ENCODE measurements at places on chromosomes 3 and 15.

- no peak for DNase-seq
Measured at GRCh38 chr15:70762469-70763119, 764 bp downstream of the UACA start.

DNA sequence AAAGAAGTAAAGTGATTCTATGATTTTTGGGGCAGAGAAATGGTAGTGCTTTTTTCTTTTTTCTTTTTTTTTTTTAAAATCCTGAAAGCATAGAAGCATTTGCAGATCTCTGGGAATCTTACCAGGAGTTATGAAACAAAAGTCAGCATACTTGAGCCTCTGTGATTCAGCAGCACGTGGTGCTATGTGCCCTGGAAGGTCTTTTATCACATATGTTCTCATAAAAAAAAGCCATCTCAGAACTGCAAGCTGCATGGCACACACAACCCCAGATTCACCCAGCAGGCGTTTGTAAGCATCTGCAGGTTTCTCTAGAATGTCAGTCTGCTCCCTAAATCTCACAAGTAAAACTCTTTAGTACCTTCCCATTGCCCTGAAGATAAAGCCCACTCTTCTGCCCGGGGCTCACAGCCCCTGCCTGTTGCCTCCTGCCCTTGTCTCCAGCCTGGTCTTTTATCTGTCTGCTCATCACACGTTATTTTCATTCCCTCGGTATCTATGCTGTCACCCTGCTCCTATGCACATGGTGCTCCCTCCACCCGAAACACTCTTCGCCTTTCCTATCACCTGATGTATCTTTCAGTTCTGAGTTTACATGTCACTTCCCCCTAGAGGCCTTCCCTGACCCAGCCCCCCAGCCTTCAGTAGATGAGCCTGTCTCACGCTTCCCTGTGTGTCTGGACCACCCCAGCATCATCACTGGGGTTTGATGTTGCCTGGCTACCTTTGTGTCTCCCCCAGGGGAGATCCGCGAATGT, 72.4 kb downstream of the CHDH start:
- DNase-seq, result no peak

DNA sequence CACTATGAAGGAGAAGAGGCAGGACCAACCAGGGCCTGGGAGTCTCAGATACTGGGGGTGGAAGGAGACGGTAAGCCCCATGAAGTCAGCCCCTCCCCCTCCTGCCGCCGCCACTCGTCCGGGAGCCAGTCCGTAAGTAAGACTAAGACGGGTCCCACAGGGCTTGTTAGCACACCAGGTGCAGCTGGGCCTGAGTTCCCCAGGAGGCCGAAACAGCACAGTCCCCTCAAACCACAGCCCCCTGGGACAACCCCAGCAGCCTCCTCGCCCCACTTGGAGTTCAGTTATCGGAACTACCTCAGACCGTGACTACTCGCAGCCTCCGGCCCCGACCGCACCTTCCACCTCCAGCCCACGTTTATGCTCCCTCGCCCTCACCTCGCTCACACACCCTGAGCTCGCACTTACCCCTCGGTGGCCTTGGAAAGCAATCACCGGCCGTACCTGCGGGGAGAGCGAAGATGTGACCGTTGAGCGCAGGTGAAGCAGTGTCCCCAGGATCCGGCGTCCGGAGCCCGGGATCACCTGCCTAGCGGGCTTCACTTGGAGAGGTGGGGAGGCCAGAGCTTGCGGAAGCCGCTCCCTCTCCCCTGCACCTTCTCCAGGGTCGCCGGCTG, 557 bp downstream of the ELL3 start:
- no peak for DNase-seq

- no peak for DNase-seq
Measured at GRCh38 chr3:105429034-105429762, 62.5 kb downstream of the ALCAM start.

DNA sequence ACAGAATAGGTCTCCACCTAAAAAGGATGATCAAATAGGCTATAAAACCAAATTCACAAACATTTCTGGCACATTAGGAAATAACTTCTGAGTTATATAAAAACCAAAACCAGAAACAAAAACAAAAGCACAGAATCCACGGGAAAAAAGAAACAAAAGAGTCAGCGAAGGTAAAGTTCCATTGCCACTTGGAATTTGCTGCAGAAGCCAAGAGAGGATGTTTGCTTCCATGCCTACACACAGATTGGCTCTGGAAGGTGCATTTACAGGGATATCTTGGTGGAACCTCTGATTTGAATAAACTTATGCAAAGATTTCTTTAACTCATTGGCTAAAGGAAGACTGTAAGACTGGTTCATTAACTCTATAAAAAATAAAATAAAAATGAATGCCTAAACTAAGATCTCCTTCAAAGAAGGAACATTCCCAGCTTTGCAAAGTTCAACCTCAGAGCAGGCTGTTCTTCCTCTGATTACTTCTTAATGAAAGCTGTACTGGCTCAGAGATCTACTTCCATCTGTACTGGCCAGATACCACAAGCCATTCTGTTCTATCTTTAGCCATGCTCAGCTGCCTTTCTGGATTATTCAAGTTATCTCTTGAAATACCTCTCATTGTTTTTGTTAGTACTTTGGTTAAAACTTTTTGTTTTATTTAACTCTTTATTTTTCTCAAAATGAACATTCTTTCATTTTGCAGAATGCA, 537.5 kb upstream of the CCDC54 start:
- no peak for DNase-seq

GRCh38 chr15:91706322-91707032, 147.0 kb upstream of the SLCO3A1 start:
- DNase-seq, result peak; percentile 80

- no peak for DNase-seq
Measured at GRCh38 chr3:174193604-174194003, 665.5 kb upstream of the NAALADL2 start.
